Transverse colon (tissue), 4 donors: ENCODE measurements at places on chromosomes 16 and 17. TPM values are rescaled to one million over a fixed set of nuclear protein-coding genes. Genes with fewer than 3 reads are reported as not detected.

The RUNDC1 gene
- total RNA-seq = 43.8 TPM

The FAM20A gene
- 4.1 TPM for total RNA-seq

The PLA2G10 gene
- total RNA-seq = 23.7 TPM

The CACNG1 gene
- not detected for total RNA-seq

DNA sequence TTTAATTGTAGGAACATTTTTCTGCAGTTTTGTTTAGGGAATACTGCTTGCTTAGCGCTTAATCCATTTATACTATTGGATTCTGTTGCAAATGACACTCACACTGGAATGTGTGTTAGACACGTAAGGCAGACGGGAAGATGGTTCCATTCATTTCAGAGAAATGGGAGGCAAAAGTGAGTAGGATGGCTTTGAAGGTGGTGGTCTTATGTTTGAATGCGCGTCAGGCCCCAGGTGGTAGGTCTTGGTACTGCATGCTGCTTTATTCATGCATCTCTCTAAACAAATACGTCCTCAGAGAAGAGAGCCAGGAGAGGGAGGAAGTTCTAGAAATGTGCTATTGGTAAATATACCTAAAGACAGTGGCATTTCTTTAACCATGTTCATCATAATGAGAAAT, 997.6 kb upstream of the RBFOX1 start:
- no peak for DNase-seq

DNA sequence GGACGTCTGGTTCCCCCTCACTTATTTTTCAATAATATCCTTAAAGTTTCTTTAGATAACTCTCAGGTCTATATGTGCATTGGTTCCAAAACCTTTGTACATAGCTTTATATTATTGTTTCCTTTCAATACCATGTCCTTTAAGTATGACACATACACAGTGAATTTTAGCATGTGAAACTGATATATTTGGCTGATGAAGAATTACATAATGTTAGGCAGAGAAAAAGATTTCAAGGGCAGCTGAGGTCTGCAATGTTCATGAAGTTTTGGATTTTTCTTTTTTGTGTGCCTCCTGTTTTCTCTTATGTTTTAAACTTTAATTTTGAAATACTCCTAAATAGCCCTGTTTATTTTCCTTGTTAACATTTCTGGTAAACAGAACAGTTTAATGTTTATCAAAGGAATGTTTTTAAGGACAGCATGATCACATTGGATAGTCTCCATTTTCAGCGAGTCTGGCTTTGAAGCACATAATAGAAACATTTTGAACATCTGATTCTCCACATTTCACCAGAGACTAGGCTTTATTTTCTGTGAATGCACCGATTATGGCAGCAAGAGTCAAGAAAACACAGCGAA, 32.9 kb upstream of the FBXO47 start:
- DNase-seq = no peak

- no peak for DNase-seq
These were observed 104.6 kb downstream of the METRNL start for GRCh38 chr17:83183951-83184506.

DNA sequence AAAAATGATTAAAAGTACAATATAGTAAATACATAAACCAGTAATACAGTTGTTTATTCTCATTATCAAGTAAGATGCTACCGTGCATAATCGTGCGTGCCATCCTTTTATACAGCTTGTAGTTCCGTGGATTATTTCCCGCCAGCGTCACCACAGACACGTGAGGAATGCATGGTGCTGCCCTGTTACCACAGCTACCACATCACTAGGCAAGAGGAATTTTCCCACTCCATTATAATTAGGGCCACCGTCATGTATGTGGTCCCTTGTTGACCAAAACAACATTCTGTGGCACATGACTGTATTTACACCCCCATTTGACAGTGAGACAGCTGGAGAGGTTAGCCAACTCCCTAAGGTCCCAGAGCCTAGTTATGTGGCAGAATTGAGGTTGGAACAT, 30.5 kb upstream of the LGALS9 start:
- DNase-seq = no peak

- DNase-seq = peak; percentile 31
These were observed 2.8 kb upstream of the XAF1 start for GRCh38 chr17:6753006-6753445.
